ENCODE measurements at places on chromosomes 6 and 20. TPM values are rescaled to one million over a fixed set of nuclear protein-coding genes. Genes with fewer than 3 reads are reported as not detected.

DNA sequence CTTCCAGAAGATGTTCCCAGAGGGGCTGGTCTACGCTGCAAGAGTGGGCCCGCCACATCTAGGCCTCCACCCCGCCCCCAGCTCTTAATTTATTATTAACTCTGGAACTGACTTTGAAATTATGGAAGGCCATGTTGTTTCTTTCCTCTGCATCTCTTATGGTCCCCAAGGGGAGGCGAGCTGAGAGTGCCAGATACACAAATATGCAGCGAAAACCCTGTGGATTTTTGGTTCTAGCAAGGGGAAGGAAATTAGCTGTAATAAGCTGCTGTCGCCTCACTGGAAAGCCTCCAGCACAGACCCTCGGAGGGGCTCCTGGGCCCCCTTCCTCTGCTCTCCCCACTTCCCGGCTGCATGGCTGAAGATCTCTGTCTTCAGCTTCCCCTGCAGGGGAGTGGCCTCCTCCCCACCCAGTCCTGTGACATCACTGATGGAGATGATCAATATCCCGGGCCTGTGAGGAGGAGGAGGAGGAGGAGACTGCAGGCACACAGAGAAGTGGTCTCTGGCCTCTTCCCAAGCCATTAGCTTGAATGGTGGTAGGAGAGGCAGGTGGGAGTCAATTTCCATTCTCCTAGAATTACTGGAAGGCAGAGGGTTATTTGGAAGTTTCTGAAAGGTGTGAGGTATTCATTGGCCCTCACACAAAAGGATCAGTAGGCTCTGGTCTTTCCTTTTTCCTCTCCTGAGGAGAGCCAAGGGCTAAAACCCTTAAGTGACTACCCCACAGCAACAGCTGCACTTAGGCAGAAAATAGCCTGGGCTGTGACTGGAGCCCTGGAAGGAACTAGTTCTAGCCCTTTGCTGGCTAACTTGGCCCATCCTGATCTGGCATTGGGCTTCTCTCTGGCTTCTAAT lies 39.7 kb upstream of the CCDC167 start:
- DNase-seq: no peak

DNA sequence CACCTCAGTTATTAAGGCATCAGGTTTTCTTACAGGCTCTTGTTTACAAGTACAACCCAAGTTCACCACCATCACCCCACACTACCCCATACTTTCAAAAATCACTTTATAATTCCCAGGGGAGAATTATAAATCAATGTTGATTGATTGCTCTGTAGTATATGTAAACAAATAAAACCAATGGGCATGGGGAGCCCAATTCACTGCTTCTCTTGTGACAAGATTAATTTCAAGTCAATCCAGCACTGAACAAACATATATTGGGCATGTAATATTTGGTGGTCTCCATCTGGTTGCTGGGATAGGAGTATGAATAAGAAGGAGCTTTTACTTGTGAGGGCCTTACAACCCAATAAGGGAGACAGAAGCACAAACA lies 95.8 kb downstream of the CLVS2 start:
- DNase-seq: no peak

The ARHGAP40 gene
- total RNA-seq: not detected

DNA sequence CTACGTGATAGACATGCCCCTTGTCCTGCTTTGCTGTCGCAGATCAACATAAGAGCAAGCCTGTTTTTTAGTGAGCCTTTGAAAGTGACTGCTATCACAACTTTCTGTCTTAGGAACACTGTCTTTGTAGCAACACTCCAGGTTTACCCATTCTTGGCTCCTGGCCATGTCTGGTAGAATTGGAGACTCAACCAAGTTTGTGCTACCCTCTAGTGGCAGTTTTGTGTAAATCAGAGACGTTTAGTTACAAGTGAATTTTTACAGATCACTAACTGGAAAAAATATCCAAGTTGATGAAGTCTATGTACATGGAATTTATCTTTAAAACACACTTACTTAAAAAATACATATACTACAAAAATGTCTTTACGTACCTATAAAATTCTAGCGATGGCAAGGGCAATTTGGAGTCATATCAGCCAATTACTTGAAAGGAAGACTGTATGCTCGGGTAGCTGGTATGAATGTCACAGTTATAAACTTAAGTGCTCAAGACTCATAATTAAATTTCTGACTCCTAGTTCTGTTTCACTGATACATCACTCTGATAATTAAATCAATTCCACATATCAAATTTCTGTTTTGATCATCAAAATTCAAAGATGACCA lies 101.4 kb downstream of the ADGB start:
- DNase-seq: peak; percentile 92

- no peak for DNase-seq
These were observed 12.9 kb upstream of the WFDC2 start for GRCh38 chr20:45456632-45457031.

DNA sequence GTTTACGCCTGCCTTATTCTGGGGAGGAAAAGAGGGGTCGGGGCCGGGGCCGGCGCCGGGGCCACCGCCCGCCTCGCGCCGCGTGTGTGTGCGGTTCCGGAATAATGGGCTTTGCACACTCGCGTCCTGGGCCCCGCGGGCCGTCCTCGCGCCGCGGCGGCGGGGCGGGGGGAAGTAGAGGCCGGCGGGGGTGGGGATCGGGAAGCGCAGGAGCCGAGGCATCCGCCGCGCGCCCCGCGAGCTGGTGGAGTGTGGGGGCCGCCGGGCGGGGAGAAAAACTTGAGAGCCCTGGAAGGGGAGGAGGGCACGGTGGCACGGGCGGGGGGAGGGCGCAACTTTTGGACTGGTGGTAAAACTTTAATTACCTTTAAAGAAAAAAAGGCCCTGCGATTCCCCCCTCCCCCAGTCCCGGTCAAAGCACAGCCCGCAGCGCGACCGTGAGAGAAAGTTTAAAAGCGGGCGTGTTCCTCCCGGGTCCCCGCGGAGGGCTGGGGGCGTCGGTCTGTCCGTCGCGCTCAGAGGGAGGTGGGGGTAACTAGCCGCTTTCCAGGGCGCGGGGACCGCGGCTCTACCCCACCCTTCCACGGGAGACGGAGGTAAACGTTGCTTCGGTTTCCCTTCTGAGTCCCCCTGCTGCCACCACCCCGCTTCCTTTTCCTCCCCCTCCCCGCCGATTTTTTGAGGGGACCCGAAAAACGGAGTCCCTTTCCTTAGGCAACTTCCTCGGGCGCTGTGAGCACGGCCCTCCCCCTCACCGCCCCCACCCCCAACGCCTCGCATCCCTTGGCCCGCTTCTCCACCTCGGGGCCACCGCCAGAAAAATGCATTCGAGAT lies 1.9 kb downstream of the L3MBTL3 start:
- DNase-seq: no peak

- DNase-seq: peak; percentile 70
These were observed 43.9 kb downstream of the PLCB4 start for GRCh38 chr20:9112541-9113515.

The RRAGD gene
- total RNA-seq: 1.4 TPM

The PRND gene
- total RNA-seq: not detected

DNA sequence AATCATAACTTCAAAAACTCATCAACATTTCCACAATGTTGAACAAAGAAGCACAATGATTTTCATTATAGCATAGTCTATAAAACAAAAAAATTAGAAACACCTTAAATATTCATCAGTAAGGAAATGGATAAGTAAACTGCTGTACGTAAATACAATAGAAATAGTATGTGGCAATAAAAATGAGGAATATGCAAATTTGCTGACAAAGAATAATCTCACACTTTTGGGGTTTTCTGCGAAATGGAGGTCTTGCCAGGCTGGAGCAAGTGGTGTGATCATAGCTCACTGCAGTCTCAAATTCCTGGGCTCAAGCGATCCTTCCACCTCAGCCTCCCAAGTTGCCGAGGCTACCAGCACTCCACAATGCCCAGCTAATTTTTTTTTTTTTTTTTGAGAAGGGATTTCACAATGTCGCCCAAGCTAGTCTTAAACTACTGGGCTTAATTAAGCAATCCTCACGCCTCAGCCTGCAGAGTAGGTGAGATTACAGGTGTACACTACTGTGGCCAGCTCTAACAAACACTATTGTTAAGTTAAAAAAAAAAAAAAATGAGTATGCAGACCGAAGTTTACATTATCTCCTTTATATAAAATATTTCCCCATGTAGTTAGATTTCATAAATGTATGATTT lies 58.8 kb upstream of the SMIM28 start:
- no peak for DNase-seq

The DEFB132 gene
- total RNA-seq: not detected

The RNF182 gene
- total RNA-seq: 2.9 TPM

The SLA2 gene
- total RNA-seq: not detected

DNA sequence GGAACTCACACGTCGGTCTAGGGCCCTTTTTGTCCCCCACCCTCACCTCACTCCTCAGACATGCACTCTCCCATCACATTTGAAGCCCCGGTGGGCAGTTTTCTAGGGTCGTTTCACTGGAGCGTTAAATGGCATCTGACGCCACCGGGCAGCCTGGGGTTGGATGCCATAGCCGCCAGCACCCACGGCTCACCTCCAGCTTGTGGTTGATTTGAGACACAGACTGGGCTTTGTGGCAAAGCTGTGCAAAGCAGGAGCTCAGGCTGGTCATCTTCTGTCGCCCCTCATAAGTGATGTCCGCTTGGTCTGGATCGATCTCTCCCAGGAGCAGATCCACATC lies 530 bp downstream of the GOPC start:
- no peak for DNase-seq

The BTNL2 gene
- total RNA-seq: not detected

DNA sequence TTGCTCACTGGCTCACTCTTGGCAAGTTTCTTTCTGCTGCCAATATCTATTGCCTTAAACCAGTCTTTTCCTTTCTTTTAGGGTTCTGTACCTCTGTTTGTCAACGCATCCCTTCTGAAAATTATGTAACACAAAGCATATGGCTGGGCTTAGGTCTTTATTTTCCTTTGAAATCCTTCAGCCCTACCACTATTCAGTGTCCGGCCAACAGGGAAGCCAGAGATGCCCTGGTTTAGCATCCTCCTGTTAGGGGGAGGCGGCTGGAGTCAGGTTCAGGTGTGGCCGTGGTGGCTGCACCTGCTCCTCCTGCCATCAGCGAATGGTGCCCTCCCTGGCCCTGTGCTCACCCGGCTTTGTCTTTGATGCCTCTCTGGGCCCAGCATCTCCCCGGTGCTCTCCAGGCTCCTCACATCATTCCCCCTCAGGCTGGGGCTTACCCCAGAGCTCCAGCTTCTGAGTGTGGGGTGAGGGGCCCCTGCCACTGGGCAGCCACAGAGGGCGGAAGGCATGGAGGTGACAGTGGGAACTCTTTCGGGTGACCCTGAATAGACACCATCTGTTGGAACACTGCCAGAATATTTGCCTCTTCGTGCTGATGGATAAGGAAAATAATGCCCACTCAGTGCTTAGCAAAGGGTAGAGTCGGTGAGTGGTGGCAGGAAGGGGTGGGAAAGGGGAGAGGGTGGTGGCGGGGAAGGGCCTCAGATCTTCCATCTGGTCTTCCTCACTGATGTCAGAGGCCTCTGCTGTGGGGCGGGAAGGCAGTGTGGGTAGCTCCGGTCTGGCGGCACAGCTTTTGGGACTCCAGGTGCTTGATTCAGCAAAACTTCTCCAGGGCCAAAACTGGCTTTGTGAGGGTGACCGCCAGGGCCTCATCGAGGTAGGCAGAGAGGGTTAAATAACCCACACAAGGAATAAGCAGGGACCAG lies 97.2 kb downstream of the DACT2 start:
- DNase-seq: no peak

The MBOAT1 gene
- 5.0 TPM for total RNA-seq

- DNase-seq: no peak
These were observed 34.0 kb downstream of the ZBTB9 start for GRCh38 chr6:33488339-33488738.

GRCh38 chr20:50744143-50744792 lies 12.9 kb downstream of the PARD6B start:
- peak; percentile 91 for DNase-seq

GRCh38 chr6:145699462-145699861 lies 35.9 kb downstream of the EPM2A start:
- peak; percentile 68 for DNase-seq

The TUBB2A gene
- total RNA-seq: 5.0 TPM

DNA sequence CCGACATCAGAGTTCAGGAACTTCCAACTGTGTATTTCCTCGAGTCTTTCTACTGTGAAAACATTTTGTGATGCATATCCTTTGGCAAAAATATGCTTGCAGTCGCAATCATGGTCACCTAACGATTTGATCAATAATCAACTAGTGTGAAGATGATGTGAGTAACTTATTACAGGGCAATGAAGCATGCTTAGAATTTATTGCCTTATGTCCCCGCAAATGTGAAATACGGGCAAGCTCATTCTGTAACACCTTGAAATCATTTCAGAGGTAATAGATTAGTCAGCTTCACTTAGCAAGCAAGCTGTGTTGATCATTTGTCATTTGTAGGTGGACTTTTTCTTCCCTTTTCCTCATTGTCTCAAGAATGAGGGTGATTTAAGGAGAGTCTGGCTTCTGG lies 67.9 kb upstream of the DOK5 start:
- DNase-seq: no peak

DNA sequence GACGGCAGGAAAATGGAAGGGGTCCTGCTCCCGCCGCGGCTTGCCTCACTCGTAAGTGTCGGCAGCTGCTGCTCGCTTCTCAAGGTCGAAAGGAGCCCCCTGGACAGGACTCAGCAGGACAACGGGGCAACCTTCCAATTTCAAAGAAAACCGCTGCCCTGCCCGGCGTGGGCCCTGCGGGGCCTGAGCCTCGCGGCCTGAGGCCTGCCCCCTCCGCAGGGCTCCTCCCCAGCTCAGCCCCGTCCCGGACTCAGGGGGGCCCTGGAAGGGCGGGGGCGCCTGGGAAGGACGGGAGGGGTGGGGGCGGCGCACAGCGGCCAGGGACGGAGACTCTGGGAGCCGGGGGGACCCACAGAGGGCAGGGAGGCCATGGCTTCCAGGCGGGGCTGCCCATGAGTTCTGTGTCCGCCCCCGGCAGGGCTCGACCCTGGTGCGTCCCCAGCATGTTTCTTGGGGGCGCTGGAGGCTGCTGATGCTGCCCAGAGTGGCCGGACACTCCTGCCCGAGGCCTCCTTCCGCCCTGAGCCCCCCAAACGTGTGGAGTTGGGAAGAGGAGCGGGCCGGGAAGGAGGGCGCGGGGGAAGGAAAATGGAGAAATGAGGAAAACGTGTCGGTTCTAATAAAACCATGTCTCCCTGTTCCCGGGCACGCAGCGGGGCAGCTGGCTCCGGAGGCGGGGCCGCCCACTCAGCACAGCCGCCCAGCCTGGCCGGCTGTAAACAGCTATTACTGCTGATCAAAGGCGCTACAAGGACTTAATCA lies 114.6 kb downstream of the DLL1 start:
- no peak for DNase-seq

DNA sequence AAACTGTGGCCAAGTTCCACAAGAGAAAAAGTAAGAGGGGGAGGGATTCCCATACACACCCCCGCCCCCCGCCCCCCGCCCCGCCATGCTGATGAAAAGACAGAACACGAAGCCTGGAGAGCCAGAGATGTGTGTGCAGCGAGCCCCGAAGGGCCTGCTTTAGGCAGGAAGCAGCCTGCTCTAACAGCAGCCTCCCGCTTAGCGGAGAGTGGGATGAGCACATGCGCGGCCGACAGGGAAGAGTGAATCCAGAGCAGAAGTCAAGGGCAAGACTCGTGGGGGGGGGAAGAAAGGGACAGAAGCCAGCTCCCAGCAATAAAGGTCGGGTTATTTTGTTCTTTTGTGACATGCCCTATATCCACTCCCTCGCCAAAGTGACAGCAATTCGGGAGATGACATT lies 67.2 kb upstream of the PTGIS start:
- no peak for DNase-seq

All from fibroblast of the aortic adventitia (primary cell).